Daoy (cell line): ENCODE measurements at places on chromosomes 16 and 17.

- DNase-seq: no peak
These were observed 51.3 kb downstream of the CCDC42 start for GRCh38 chr17:8693328-8693727.

GRCh38 chr16:9607515-9608230 is 516.2 kb downstream of the HAPSTR1 start:
- peak; percentile 12 for DNase-seq

DNA sequence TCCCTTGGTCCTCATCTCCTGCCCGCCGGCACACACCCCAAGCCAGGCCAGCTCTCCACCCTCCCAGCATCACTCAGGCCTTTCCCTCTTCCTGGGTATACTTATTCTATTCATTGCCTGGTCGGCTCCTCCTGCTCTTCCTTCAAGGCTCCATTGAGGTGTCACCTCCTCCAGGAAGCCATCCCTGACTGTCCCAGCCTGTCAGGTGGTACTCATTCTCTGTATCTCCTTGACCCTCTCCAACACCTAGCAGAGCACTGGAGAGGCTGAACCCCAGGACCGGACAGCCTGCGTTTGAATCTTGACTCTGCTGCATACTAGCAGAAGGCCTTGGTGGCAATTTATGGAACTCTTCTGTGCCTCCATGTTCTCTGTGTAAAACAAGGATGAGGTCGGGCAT is 428 bp upstream of the TNFRSF13B start:
- DNase-seq: no peak

- no peak for DNase-seq
These were observed 42.5 kb downstream of the HELZ start for GRCh38 chr17:67202503-67202902.

- DNase-seq: peak; percentile 28
These were observed 1.2 kb downstream of the STAT3 start for GRCh38 chr17:42386777-42387657.

DNA sequence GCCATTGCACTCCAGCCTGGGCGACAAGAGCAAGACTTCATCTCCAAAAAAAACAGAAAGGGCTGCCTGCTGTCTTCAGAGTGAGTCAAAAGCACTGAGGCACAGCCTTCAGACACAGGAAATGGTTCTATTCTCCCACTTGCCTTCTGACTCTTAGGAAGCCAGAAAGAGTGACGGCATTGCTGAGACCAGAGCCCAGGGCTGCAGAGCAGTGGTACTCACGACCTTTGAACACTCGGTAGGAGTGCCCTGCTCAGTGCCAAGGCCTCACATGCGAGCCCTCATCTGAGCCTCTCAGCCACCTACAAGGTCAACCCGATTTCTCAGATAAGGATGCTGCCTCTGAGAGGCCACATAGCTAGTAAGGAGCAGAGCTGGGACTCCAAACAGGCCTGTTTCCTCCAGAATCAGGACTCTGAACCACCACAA is 3.5 kb upstream of the ITGAE start:
- DNase-seq: peak; percentile 57

DNA sequence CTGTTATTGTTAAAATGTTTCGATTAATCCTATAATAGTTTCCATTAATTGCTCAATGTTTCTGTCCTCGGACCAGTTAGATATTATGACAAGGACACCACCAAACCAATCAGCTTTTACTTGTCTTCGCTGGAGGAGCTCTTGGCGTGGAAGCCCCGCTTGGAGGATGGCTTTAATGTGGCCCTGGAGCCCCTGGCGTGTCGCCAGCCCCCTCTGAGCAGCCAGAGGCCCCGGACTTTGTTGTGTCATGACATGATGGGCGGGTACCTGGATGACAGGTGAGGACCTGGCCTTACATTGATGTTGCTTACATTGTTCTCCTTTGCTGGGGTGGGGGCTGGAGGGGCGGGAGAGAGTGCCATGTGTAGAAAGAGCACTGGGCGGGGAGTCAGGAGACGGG is 3.0 kb downstream of the ENGASE start:
- DNase-seq: no peak

GRCh38 chr16:15466131-15466530 is 31.7 kb downstream of the BMERB1 start:
- no peak for DNase-seq

- DNase-seq: no peak
These were observed 6.7 kb downstream of the ABCC3 start for GRCh38 chr17:50641357-50641756.

GRCh38 chr17:61335845-61336655 is 63.6 kb upstream of the TBX2 start:
- DNase-seq: peak; percentile 73

- peak; percentile 66 for DNase-seq
These were observed 79.4 kb upstream of the KSR1 start for GRCh38 chr17:27376637-27377547.

- DNase-seq: no peak
These were observed 31.2 kb downstream of the NFATC3 start for GRCh38 chr16:68116256-68116867.

DNA sequence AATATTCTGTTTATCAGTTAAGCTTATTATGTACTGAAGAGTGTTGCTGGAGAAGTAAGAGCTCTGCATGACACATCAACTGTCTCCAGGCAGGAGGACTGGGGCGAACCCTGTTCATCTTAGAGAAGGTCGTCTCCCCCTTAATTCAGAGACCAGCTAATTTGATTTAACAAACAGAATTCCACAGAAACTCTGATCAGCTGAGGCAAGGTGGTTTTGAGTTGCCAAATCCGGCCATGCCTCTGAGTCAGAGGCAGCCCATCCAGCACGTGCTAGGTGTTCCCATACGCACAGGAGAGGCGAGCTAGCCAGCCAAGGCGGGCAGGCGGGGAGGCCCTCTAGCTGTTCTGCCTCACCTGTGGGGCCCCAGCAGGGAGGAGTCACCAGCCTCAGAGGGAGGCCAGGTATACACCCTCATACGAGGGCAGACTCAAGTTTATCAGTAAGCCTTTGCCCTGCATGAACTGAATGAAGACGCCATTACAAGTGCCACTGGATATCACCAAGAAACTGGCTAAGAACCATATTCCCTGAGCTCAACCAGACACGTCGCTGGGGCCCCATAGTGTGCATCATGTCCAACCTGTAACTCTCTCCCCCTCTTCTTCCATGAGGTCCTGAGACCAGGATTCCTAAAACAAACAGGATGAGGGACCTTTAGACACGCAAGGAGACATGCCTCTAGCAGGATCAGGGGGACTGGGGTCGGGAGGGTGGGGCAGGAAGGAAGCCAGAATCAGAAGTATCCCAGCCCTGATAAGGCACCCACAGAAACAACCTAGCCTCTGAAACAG is 25.7 kb downstream of the STAT5A start:
- DNase-seq: no peak

DNA sequence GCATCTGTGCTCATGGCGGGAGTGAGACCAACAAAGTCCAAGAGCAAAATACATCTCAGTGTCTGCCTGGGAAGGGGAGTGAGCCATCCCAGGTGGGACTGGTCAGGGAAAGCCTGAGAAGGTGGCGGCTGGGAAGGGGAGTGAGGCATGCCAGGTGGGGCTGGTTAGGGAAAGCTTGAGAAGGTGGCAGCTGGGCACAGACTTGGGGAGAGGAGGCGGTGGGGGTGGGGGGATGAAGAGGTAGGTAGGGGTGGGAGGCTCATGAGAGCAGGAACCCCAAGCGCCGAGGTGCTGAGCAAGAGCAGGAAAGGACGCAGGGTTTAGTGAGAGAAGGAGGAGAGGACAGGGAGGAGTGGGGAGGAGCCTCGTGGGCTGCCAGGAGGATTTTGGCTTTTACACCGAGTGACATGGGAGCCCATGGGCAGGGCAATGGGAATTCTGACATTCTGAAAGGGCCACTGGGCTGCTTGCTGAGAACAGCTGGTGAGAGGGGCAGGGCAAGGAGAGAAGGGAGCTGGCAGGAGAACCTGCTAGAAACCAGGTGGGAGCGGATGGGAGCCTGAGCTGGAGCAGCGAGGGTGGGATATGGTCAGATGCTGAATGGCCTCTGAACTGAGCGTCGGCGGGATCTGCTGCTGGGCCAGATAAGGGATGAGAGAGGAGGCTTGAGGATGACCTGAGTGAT is 256.1 kb upstream of the RPL38 start:
- no peak for DNase-seq

GRCh38 chr17:8884336-8884990 is 17.0 kb upstream of the PIK3R6 start:
- DNase-seq: no peak

GRCh38 chr16:2838928-2839327 is 8.8 kb downstream of the ZG16B start:
- peak; percentile 87 for DNase-seq

- DNase-seq: no peak
These were observed 262.4 kb upstream of the CDH8 start for GRCh38 chr16:62298600-62298999.

GRCh38 chr17:18018411-18018921 is 20.5 kb downstream of the ATPAF2 start:
- no peak for DNase-seq

DNA sequence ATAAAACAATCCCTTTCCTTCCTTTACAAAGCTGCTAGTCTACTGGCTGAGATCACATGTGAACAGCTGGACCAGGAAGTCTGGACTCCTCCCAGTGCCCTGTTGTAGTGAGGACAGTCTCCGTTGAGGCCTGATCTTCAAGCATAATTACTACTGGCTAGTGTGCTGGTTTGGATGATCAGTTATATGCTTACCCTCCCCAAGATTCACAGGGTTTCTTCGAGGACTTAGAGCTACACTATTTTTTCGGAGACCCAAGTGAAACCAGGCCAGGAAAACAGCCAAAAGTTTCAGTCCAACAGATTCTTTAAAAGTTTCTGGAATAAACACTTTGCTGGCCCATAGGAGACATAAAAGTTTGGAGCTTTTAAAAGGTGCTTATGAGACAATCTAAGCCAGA is 194.9 kb upstream of the CDH11 start:
- no peak for DNase-seq

DNA sequence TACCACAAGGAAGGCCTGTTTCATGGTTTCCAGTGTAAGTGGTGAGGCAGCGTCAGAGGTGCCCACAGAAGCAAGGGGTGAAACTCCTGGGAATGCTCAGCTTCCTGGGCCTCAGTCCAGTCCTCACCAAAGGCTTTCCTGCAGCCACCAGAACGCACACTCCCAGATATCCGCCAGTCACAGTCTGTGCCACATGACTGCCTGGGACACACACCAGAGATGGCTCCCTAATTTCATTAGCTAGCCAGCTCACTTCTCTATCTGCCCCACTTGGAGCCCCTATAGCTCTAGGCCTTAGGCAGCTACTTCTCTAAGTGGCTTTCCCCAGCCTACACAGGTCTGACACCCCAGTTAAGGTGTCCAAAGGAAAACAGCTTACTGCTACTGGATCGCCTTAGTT is 77.0 kb downstream of the CYTH1 start:
- DNase-seq: no peak

GRCh38 chr16:12062343-12063003 is 85.9 kb downstream of the SNX29 start:
- DNase-seq: peak; percentile 63

DNA sequence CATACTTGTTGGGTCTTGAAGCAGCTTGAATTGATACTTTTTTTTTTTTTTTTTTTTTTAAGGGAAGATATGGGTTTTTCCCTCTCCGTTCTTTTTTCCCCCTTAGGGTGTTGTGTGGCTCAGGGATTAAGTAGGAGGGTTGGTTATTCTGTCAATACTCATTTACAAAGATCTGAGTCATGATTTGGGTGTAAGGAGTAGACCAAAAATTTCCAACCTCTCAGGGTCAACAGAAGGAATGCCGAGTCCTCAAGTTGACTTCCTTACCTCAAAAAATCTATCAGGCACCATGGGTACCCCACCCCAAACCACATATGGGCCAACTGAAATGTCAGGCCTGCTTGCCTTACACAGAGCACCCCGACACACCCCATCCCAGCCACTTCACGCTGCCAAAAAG is 230.5 kb downstream of the CCDC182 start:
- DNase-seq: no peak

- peak; percentile 23 for DNase-seq
These were observed 834 bp upstream of the TXNDC11 start for GRCh38 chr16:11743308-11744074.

- no peak for DNase-seq
These were observed 94.9 kb downstream of the TMEM132E start for GRCh38 chr17:34673995-34674890.

GRCh38 chr16:11138769-11139325 is 117.2 kb downstream of the SOCS1 start:
- DNase-seq: no peak

DNA sequence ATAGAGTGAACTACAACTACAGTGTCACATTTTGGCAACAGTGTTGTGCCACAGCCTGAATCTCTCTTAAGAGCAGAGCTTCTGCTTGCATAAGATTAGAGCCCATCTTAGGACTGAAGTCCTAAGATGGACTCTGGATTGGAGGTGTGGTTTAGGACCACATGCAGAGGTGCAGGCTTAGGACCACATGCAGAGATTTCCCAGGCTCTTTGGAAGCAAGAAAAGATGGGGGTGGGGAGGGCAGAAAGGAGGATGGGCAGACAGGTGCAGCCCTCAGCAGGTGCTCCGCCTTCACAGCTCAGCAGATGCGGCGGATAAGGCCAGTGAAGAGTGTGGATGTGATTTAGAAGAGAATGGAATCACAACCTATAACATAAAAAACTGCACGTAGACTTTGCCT is 128.7 kb downstream of the TANGO6 start:
- DNase-seq: no peak

DNA sequence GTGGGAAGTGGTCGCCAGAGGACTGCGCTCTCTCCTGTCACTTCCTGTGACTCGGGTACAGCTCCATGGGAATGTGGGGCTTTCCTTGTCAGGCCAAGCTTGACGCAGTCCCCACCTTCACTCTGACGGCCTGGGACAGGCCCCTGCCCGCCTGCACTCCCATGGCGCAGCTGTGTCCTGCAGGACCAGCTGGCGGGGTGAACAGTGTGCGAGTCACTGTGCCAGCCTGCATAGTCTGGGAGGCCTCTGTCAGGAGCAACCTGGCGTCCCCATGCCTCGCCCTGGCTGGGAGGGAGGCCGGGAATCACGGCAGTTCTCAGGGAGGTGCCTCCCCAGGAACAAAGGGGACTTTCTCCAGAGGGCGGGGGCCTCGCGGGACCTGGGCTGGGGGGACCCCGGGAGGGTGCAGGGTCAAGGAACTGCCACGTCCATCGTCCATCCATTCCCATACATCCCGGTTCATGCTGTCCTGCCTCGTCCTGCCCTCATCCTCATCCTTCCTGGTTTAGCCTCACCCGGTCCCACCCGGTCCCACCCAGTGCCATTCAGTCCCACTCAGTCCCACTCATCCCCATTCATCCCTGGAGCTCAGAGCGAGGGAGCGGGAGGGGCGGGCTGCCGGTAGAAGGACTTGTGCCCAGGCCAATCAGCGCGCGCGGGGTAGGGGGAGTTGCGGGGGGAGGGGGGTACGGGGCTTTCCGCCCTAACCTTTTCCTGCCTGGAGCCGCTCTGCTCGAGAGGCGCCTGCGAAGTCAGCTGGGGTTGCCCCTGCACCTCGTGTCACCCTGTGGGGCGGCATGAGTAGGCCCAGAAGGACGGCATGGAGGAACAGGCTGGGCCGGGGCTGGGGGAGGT is 13.4 kb downstream of the FLYWCH1 start:
- DNase-seq: peak; percentile 18

GRCh38 chr16:35744726-35745125 is 2285.3 kb downstream of the TP53TG3F start:
- no peak for DNase-seq

DNA sequence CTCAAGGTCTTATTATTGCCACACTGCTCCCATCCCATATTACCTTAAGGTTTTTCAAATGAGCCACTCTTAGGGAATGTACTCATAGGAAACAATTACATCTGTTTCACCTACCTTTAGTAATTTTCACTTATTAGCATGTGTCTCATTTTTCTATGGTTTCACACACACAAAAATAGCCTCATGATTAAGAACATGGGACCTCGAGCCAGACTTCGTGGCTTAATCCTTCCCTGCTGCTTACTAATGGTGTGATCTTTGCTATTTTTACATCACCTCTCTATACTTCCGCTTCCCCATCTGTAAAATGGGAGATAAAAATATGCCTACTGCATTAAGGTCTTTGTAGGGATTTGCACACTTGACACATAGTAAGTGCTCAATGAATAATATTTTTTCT is 38.5 kb downstream of the OTOA start:
- DNase-seq: no peak
